ENCODE measurements at places on chromosomes 1 and 21. TPM values are rescaled to one million over a fixed set of nuclear protein-coding genes. Genes with fewer than 3 reads are reported as not detected.

The TMEM82 gene
- total RNA-seq = not detected

The OLIG1 gene
- total RNA-seq = not detected

The GRIK3 gene
- total RNA-seq = not detected

The KLF17 gene
- total RNA-seq = not detected

The LPAR3 gene
- total RNA-seq = 1.0 TPM

The AHCTF1 gene
- total RNA-seq = 41.0 TPM

The CACNA1S gene
- total RNA-seq = not detected

All from T-helper 1 cell treated with Interleukin-12 subunit alpha and Interleukin-12 subunit beta and Interleukin-4 antibody, amounts not matched to agents 30 ng/mL and 1 ng/mL, for 36 hours (primary cell).